Activated CD4-positive, alpha-beta T cell treated with anti-CD3 and anti-CD28 coated beads, Interleukin-2, amount 50 U/mL, for 1 hour (primary cell): ENCODE measurements at places on chromosomes 4 and X.

GRCh38 chr4:186693159-186693815, 30.4 kb downstream of the FAT1 start:
- no peak for DNase-seq

DNA sequence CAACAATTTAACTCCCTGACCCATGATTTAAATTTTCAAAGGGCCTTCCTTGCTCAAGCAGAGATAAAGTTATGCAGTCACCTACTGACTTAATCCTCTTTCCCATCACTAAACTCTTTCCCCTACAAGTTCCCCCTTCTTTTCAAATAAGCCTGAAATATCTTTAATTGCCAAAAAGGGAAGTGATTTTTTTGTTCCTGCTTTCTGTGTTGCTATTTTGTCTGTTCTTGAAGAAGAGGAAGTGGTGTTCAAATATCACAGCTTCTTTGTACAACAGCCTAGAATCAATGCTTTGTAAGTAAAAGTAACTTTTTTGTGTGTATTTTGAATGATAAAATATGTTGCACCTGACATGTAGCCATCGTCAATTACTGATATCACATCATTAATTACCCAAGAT, 595.9 kb downstream of the CENPC start:
- no peak for DNase-seq

DNA sequence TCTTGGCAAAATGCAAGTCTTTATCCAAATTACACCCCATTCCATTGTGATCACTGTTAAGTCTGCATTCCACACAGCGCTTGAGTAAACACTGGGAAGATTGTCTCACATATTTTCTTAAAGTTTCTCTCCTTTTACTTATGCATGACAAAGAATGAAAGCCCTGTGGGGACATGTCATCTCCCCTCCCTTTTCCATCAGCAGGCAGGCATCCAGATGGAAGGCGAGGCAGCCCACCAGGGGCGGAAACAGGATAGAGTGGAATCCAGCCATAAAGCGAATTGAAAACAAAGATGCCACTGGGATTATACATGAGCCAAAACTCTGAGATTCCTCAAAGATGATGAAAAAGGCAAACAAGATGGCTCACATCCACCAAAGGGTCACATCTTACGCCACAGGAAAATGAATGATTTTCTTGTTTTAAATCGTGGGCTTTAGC, 78.2 kb downstream of the AFAP1 start:
- DNase-seq = no peak

DNA sequence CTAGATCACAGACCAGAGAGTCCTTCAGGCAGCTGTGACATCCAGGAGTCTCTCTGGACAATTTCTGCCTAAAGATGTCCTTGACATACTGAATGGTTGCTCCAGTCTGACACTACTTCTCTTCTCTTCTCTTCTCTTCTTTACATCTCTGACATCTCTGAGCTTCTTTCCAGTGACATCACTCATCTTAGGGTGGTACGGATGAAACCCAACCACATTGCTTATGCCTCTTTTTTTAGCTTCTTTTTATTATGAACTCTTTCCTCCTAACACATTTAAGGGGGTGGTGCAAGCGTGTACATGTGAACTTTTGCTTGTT, 39.4 kb upstream of the IRF2 start:
- no peak for DNase-seq

GRCh38 chrX:154028502-154029184, 8.9 kb upstream of the IRAK1 start:
- DNase-seq = no peak

GRCh38 chr4:76589872-76590797, 155.1 kb downstream of the SHROOM3 start:
- DNase-seq = no peak

GRCh38 chr4:169645627-169646026, 25.2 kb downstream of the CLCN3 start:
- DNase-seq = no peak

DNA sequence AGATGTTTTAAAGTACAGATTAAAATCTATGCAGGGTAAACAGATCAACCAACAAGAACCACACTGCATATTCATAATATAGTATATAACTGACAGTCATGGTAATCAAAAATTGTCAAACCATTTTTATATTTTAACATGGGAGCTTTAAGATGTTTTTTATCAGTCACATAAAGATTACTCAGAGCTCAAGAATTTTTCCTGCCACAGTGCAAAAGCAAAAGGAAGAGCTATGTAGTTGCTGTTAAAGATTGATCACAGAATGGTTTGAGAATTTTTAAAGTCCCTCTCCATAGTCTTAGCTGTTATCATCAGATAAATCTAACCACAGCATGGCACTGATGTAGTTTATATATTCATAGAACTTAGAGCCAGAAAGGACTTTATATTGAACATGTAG, 8.5 kb downstream of the RAB9B start:
- no peak for DNase-seq

DNA sequence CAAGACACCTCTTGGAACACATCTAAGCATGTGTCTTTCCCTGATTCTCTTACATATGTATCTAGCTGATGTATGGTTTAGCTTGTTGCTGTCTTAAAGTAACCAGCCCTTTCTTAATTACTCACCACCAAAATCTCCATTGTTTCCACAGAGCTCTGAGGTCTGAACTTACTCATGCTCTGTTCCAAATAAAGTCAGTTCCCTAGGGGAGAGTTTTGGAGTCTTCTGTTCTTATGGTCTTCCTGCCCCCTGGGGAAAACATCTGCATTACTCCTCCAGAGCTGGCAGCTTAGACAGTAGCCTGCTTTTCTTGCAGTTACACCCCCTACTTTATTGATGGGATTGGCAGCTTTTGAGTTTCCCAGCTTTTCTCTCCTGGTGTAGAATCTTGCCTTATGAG, 125.8 kb downstream of the EDA start:
- DNase-seq = no peak

DNA sequence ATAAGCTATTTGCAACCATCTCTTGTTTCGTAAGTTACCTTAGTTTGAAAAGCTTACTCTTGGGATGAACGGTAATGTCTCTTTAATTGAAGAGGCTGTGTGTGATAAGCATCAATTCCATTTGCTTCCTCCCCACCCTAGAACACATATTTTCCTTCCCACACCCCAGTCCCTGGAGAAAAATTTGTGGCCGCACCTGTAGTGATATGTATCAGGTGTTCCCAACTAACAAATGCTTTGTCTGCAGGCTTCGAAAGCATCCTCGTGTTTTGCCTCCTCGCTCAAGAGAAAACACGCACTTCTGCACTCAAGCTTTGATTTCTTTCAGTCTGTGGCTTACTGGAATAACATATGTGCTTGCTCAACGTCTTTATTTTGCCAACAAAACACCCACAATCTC, 143.8 kb upstream of the OTUD4 start:
- DNase-seq = no peak

GRCh38 chr4:114383067-114383466, 215.5 kb upstream of the UGT8 start:
- no peak for DNase-seq

DNA sequence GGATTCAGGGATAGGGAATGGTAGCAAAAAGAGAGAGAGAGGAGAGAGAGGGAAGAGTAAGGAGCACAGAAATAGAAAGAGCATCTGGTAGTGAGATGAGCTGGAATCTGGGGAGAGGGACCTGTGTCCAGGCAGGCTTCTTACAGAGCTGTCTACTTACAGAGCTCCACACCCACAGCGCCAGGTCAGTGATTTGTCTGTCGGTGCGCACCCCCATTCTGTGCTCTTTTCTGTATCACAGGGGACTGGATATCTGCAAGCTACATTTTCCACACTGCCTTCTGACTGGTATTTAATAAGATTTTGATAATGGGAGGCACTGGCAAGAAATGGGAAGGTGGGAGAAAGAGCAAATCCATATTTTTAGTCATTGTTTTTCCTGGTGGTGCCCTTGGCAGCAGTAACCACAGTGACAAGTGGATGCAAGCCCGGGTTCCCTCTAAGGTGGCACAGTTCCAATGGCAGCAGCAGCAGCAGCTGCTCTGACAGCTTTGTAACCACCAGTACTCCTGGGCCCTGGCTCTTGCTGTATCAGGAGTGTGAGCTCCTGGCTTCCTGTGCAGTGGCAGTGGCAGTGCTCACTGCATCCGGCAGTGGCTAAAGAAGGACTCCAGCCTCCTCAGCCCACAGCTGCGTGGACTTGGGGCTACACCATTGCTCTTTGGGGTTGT, 300.5 kb downstream of the TRIML1 start:
- DNase-seq = no peak

DNA sequence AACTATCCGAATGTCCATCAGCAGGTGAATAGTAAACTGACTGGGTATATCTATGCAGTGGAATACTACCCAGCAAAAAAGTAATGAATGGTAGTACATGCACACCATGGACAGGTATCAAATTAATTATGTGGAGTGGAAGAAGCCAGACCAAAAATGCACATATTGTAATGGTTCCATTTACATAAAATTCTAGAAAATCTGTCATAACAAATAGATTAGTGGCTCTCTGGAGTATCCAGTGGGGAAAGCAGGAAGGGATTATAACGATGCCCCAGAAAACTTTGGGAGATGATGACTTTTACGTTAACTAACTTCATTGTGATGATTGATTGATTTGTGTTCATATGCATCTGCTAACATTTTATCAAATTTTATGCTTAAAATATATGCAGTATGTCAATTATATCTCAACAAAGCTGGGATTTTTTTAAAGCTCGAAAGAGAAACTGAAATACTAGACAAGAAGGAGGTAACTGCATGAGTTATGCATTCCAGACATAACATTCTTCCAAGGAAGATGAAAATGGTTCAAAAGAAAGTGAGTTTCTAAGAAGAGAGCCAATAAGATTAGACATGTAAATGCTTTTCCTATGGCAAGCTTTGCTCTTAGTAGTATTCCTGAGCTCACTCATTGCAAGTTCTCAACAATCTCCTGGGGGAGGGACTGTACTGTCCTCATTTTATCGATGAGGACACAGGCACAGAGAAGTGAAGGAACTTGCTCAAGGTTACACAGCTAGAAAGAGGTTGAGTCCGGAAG, 58.6 kb upstream of the MSX1 start:
- no peak for DNase-seq

DNA sequence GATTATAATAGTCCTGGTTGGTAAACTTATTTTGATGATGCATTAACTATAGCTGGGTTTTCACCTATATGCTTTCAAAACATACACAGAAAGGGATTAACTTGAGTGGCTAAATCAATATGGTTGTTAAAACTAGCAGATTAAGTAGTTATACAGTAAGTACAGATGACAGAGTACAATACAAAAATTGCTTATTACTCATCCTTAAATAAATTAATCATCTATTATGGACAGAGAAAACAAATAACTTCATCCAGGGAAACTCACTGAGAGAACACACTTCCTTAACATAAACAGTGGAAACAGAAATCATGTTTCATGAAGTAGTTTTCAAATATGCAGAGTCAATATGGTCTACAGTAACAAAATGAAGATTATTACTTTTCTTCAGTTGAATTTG, 133.4 kb downstream of the AREG start:
- DNase-seq = no peak

- DNase-seq = no peak
Observed at GRCh38 chr4:101232074-101232776, 115.1 kb downstream of the PPP3CA start.

- no peak for DNase-seq
Observed at GRCh38 chr4:188107931-188108843, 1.2 kb downstream of the TRIML2 start.

DNA sequence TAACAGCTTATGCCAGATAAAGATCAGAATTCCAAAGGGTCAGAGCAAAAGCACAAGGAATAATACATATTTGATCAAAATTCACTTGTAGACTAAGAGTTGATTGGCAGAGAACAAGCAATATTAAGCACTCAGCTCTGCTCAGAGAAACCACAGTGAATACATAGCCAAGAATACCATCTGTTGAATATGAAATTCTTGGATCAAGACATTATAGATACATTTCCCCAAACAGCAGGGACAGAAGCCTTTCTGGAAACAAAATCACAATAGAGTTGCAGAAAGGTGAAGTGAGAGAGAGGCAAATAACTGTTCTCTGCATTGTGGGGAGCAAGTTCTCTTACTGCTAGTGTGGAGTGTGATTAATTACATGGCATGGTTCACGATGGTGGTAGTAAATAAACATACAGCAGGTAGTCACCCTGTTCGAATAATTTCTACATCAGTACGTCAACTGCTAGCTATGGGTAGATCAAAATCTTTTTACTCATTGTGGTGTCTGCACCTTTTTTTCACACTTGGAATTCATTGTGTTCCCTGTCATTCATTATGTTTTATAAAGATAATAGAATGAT, 366.7 kb downstream of the PCDH7 start:
- no peak for DNase-seq

- no peak for DNase-seq
Observed at GRCh38 chrX:13076176-13076961, 31.9 kb upstream of the FAM9C start.

DNA sequence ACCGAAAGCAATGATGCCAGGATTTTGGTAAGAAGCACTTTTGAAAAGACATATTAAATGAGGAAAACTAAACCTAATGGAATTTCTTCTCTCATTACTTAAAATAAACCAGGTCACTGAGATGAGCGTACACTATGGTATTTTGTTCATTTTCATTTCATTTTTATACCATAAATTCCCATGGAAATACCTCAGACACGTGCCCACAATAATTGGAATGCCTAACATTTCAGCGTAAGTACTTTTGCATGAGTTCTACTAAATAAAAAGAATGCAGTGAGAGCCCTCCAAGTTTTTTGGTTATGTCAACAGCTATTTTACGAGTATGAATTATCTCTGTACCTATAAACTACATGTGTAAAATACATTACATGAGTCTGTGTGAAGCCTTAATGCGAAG, 3.2 kb downstream of the CAMK2D start:
- DNase-seq = no peak

- DNase-seq = no peak
Observed at GRCh38 chrX:104428231-104428630, 137.8 kb upstream of the IL1RAPL2 start.

DNA sequence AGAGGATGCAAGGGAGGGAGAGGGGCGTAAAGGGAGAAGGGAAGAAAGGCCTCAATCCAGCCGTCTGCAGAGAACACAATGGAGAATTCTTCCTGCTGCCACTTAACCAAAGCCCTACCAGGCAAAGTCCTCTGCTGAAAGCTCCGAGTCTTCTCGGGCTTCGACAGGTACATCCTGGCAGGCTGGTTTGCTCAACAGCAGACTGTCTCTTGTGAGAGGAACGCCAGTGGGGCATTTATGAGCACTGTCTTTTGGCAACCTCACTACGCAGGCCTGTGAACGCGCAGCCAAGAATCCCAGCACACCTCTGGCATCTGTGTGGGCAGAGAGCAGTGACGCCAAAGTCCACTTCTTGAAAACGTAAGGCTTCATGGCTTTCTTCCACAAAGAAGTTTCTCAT, 207.5 kb upstream of the FAM9B start:
- no peak for DNase-seq

DNA sequence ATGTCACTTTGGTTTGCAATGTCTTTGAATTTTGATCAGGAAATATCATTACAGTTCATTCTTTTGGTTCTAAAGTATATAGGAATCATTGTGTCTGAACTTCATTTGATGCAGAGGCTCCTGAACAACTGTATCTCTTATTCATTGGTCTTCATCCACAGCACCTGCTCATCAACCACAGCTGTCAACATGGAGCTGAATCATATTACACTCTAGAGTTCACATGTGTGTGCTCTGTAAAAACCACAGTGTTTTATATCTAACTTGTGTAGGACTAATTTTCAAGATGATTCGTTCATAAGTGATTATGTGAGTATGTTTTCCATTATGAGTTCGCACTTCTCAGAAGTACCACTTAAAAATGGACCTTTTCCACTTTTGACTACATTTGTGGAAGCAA, 643.3 kb upstream of the FAM241A start:
- DNase-seq = no peak
